Stimulated activated CD8-positive, alpha-beta memory T cell treated with anti-CD3 and anti-CD28 coated beads, Interleukin-2, amount 100 ng/mL, for 48 hours (primary cell): ENCODE measurements at places on chromosomes 5 and 9.

- DNase-seq = no peak
Observed at GRCh38 chr5:127367946-127368465, 77.4 kb downstream of the MEGF10 start.

DNA sequence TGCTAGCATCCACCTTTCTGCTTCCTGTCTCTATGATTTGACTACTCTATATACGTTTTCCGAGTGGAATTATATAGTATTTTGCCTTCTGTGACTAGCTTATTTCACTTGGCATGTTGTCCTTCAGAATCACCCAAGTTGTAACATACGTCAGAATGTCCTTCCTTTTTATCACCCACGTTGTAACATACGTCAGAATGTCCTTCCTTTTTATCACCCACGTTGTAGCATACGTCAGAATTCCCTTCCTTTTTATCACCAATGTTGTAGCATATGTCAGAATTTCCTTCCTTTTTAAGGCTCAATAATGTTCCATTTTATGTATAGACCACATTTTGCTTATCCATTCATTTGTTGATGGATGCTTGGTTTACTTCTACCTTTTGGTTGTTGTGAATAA lies 22.9 kb upstream of the TAS2R1 start:
- DNase-seq = no peak

DNA sequence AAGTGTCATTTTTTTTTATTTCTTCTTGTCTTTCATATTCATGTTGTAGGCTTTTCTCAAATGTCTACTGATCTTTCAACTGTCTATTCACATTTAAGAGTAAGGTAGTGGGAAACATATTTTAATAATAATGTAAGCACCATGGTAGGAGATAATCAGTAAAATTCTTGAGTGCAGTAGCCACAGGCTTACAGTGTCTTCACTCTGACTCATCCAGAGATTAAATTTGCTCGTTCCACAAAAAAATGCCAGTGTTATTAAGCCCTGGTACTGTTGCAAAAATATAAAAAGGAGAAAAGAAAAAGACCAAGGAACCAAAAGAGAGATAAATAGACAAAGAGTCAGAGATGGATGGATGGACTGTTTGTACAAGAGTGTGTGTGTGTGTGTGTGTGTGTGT lies 43.0 kb downstream of the PARP8 start:
- DNase-seq = no peak

- DNase-seq = no peak
Observed at GRCh38 chr5:14178671-14179211, 35.6 kb downstream of the TRIO start.

DNA sequence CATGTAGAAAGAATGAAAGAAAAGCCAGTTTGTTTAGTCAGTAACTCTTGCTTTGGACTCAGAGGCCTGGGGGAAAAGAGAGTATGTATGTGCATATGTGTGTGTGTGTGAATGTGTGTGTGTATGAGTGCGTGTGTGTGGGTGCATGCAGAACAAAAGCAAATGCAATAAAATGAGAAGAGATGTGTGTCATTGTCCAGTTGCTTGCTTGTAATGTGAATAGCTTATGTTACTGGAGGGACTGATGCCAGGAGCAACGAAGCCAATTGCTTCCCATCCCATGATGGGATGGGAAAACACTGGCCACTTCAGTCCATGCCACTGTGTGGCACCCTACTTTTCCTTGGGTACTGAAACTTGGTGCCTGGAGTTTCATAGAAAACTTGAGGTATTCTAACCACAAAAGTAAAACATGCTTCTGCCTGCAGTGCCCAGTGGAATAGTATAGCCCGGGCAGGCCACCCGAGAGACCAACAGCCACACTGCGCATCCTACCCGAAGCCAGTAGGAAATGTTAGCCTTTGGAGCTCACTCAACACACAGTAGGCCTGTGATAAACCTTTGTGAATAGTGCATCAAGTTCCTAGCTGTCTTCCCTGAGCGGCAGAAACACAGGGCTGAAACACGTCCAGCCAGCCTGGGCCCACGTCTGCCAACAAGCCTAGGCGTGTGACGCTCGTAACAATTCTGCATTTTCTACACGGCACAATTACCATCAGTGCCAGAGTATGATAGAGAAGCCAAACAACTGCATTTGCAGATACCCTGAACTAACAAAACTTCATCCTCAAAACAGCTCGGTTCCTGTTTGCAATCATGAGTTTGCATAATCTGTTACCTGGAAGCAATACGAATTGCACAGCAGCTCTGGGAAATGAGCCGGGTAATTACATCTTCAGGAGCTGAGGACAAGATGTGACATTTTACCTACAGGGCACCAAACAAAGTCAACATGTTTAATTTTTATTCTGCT lies 198.1 kb downstream of the SYK start:
- no peak for DNase-seq

DNA sequence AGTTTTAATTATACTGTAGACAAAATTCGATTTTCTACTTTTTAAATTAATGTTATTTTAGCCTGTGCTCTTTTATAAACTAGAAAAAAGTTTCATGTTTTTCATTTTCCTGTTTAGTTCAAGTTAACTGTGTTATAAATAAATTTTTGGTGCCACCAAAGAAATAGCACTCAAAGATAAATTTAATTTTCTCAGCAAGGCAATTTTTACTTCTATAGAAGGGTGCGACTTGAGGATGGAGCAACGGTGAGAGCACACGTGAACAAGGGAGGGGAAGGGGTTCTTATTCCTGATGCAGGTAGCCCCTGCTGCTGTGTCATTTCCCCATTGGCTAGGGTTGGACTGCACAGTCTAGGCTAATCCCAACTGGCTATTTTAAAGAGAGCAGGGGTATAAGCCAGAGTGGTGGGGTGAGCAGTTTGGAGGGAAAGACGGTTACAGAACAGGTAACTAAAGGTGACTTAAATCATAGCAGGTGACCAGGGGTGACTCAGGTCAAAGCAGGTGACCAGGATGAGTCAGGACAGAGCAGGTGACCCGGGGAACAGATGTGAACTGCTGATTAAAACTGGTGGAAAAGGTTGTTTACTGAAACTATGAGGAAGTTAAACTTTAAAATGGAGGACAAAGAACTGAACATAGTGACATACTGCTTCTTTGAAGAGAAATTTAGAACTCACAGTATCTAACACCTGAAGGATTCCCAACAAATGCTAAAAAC lies 104.6 kb upstream of the GPBP1 start:
- no peak for DNase-seq

GRCh38 chr5:175059687-175060211 lies 335.4 kb downstream of the MSX2 start:
- no peak for DNase-seq

- no peak for DNase-seq
Observed at GRCh38 chr5:55737793-55738192, at the start of gene DDX4. Gene DDX4, plus strand, starts transcription at chr5:55738061. Its CDS starts 903 bp downstream, at chr5:55738964.

DNA sequence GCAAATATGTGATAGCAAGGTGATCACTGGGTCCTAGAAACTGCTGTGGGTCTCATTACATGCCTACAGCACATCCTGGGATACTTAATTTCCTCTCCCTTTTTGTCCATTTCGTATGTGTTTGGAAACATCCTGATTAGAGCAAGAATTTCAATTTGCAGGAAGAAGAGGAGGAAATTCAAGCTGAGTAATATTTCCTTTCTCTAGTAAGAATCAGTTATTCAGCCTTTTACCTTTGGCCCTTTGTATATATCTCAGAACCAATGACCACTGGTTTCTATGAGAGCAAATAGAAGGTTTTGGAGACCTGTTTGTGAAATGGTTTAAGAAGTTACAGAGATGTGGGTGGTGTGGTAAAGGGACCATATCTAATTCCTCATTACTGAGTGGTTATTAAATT lies 171.6 kb downstream of the RMI1 start:
- no peak for DNase-seq

- DNase-seq = no peak
Observed at GRCh38 chr5:27124590-27124989, 86.2 kb upstream of the CDH9 start.

GRCh38 chr5:5316334-5316733 lies 106.1 kb upstream of the ICE1 start:
- no peak for DNase-seq

- DNase-seq = no peak
Observed at GRCh38 chr9:35981699-35982098, 23.7 kb upstream of the OR2S2 start.

DNA sequence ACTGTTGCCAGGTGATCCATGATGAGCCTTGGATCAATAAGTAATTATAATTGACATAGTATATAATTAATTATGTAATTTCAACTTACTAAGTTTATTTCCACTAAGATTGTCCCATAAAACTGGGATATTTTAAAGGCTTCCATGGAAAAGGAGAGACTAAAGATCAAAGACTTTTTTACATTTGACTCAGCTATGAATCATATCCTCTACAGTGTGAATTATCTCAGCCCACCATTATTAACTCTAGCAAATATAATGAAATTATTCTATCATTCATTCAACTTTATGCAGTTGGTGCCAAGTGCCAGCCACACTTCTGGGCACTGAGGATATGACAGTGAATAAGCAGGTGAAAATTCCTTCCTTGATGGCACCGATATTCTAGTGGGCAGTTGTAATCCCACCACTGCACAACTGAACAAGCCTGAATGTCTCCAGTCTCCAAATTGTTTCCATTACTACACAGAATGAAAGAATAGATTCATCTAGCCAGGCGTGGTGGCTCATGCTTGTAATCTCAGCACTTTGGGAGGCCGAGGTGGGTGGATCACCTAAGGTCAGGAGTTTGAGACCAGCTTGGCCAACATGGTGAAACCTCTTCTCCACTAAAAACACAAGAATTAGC lies 21.9 kb upstream of the TXN start:
- no peak for DNase-seq

GRCh38 chr5:74519161-74519571 lies 121.4 kb downstream of the ENC1 start:
- no peak for DNase-seq

- DNase-seq = no peak
Observed at GRCh38 chr5:17838469-17838868, 204.2 kb downstream of the TAF11L14 start.

- DNase-seq = no peak
Observed at GRCh38 chr9:90201766-90202165, 440.9 kb downstream of the DIRAS2 start.

- no peak for DNase-seq
Observed at GRCh38 chr9:34675869-34676268, 13.4 kb upstream of the CCL27 start.

GRCh38 chr9:23526806-23527205 lies 299.2 kb downstream of the ELAVL2 start:
- DNase-seq = no peak

- DNase-seq = no peak
Observed at GRCh38 chr9:89442981-89443814, 54.7 kb downstream of the SEMA4D start.

DNA sequence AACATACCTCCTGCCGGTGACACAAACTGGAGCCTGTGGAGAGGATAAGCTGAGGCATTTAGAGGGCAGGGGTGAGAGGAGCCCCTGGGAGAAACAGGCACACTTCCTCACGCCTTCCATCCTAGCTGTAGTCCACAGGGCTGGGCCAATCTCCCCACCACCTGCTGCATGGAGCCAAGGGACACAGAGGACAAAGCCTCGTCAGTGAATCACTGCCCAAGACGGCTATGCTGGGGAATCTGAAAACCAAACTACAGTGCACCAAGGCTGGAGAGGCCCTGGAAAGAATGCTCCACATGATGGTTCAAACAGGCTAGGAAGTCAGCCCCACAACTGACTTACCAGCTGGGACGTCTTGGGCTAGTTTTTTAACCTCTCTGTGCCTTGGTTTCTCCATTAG lies 57.0 kb downstream of the SHB start:
- DNase-seq = no peak

DNA sequence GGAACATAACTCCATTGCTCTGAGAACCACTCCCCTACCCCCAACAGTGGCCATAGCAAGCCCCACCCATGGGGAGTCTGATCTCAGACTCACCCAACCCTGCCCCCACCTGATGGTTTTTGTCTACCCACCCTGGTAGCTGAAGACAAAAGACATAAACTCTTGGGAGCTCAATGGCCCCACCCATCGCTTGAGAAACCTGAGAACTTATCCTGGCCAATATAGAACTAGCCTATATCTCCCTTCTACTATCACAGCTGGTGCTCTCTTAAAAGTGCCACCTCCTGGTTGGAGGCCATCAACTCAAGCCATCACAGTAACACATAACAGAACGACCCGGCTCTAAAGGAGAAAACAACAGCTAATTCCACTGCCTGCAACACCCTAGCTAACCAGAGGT lies 47.9 kb upstream of the SNAPC3 start:
- no peak for DNase-seq

DNA sequence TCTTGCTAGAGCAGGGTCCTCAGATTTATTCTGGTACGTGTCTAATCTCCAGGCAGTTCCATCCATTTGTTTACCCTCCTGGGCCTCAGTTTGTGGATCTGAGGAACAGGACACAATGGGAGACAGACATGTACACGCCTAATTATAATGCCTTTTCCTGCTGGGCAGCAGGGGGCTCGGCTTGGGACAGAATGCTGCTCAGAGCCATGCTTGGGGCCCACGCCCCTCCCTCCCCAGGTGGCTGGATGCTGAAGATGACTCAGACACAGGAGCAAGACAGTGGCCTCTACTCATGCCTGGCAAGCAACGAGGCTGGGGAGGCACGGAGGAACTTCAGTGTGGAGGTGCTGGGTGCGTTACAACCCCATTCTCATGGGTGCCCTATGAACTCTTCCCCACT lies 72.7 kb upstream of the ASS1 start:
- no peak for DNase-seq
